Hypothalamus (tissue), 51 donors: ENCODE measurements at places on chromosomes 3 and 15.

DNA sequence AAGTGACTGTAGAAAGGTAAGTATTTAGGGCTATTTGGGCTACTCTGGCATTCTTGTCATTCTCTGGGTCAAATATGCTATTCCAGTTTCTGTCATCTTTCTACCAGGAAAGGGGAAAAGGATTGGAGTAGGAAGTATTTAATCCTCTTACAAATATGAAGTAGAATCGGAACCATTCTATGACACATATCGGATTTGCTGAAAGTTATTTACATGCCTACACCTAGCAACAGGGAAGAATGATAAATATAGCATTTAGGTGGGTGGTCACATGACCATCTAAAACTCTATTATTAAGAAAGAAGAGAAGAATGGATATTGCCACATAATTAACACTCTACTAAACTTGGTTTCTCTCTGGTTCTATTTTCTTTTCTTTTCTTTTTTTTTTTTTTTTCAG, 1353.1 kb downstream of the ZPLD1 start:
- DNase-seq, result no peak

DNA sequence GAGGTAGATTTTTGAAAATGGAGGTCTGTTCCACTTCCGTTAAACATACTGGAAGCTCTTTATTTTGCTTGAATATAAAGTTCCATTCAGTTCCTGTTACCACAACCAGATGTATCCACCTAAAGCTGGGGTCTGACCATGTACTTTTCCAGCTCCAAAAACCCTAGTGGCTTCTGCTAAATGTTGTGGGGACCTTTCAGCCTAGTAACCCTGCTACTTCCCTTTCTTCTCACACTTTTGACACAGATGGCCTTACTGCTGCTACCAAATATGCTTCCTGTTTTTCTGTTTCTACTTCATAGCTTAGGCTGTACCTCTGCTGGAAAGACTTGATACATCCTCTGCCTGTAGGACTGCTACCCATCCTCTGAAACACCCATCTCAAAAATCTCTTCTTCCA, 87.8 kb downstream of the COL6A6 start:
- DNase-seq, result no peak

DNA sequence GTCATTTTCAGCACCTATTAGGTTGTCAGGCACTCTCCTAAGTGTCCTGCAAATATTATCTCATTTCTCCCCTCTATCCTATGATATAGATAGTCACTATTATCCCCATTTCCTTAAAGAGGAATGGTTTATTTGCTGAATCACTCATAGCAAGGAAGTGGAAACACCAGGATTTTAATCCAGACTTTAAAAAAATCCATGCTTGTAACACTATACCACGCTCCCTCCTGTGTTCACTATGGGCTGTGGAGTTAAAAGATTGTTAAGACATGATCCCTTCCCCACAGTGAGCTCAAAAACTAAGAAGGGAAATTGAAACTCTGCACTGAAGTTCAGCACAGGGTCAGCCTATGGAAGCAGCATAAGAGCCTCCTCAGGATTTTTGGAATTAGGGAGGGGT, 60.2 kb downstream of the TMEM39A start:
- DNase-seq, result no peak

- no peak for DNase-seq
Measured at GRCh38 chr3:175608911-175609310, 749.8 kb downstream of the NAALADL2 start.

- DNase-seq, result no peak
Measured at GRCh38 chr15:63554337-63554927, 42.8 kb upstream of the FBXL22 start.

DNA sequence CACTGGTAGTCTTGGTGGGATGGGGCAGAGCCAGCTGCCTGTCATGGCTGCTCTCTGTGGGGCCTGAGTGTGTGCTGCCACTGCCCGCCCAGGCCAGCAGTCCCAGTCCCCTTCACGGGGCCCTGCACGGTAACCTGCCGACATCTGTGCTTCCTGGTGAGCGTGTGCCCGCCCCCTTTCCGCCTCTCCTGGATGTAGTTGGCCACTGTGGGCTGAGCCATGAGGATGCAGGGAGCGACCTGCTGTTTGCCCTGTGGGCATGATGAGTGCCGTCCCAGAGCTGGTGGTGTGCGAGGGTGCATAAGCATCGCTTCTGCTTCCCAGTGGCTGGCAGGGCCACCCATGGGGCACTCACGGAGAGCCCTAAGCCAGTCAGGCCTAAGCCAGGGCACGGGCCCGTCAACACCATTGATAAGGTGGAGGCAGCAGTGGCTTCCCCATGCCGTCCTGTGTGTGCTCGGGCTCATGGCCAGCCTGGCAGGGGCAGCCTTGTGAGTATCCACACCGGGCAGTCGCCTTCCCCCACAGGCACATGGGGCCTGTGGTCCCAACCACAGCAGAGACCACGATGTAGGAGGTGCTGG, 14.6 kb downstream of the PLXNA1 start:
- DNase-seq, result no peak

DNA sequence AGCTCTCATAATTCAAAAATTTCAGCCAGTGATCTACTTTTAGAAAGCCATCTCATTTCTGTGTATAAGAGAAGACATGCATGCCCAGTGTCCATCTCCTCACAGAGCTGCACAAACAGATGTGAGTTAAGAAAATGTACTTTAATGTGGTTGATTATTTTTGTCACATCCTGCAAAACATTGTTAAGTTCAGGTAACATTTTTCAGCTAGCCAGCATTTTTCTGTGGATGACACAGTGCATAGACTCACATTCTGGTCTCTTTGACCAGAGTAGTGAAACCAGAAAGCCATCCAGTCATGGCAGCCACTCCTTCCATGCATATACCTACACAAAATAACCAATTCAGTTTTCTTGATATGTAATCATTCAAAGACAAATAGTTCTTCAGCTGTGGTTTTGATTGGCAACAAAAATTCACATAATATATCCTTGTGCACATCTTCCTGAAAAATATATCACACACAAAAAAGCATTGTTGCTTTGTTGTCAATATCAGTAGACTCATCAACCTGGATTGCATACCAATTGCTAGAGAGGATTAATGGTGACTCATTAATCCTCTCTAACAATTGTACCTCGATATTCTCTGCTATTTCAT, 2.1 kb upstream of the PLSCR1 start:
- DNase-seq, result no peak

DNA sequence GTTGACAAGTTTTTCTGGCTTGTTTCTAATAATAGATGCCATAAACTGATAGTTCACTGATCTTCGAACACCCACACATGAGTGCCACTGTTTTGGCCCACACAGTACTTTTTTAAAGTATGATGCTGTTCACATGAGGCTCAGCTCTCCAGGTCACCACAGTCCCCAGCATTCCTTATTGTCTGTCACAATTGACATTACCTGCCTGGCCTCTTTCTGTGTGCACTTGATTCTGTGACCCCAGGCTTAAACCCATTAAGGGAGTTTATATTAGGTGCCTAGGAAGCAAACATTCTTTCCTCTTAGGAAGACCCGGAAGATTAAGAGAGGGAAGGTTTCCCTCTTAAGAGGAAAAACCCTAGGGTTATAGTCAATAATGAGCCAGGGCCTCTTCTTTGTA, 24.2 kb upstream of the LRRFIP2 start:
- DNase-seq, result no peak

GRCh38 chr3:119810018-119810435, 28.1 kb downstream of the NR1I2 start:
- DNase-seq, result no peak
